Activated CD8-positive, alpha-beta T cell treated with anti-CD3 and anti-CD28 coated beads, Interleukin-2, amount 10 ng/mL, durations not matched to agents 7 days and 5 days (primary cell): ENCODE measurements at places on chromosomes 12 and 14. TPM values are rescaled to one million over a fixed set of nuclear protein-coding genes. Genes with fewer than 3 reads are reported as not detected.
A peak's percentile ranks its signal among the peaks of the same experiment; 100 is the strongest.

RAB5B gene
- 52.9 TPM for total RNA-seq

KLRC2 gene
- total RNA-seq: 1.7 TPM

GZMB gene
- total RNA-seq: 354 TPM

CEBPE gene
- total RNA-seq: 0.50 TPM

TRIM9 gene
- 0.73 TPM for total RNA-seq

ACTR10 gene
- total RNA-seq: 49.5 TPM

INHBE gene
- not detected for total RNA-seq

ACVR1B gene
- total RNA-seq: 7.8 TPM

TDRD9 gene
- 2.7 TPM for total RNA-seq

HOXC6 gene
- not detected for total RNA-seq

DNA sequence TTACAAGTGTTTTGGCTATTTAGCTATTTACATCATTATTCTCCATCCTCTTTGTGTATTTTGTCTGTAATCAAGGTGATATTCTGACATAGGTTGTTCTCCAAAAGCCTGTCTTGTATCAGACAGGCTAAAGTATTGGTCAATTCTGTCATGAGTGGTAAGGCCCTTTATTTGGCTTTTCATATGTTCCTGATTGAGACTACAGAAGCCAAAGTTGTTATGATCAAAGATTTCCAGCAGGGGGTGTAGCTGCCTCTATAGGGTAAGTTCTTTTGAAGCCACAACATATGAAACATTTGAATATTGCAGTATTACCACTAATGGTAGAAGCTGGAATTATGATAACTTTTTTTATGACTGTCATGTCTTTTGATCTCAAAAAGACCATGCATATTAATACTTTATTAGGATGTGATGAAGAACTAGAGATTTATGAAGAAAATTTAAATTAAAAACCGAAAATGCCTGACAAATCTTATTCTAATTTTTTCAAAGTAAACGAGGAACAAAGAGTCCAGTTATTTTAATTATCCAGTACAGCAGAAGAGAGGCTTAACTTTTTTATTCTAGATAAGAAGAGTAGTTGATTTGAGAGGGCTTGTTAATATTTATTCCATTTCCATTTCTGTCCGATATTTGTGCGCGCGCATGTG is 3.4 kb upstream of the ARHGAP5 start:
- peak; percentile 79 for DNase-seq

- no peak for DNase-seq
Observed at GRCh38 chr14:90575781-90576180, 179.0 kb downstream of the CALM1 start.

DNA sequence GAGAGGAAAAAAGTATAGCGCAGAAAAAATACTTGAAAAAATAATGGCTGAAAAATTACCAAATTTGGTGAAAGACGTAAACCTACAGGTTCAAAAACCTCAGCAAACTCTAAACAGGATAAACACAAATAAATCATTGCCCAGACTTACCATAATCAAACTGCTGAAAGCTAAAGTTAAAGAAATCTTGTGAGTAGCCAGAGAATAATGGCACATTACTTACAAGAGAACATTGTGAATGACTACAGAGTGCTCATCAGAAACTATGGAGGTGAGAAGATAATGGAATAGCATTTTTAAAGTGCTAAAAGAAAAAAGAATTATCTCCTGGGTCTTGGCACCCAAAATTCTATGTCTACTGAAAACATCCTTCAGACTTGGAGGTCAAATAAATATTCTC is 36.0 kb downstream of the ATF1 start:
- no peak for DNase-seq

DNA sequence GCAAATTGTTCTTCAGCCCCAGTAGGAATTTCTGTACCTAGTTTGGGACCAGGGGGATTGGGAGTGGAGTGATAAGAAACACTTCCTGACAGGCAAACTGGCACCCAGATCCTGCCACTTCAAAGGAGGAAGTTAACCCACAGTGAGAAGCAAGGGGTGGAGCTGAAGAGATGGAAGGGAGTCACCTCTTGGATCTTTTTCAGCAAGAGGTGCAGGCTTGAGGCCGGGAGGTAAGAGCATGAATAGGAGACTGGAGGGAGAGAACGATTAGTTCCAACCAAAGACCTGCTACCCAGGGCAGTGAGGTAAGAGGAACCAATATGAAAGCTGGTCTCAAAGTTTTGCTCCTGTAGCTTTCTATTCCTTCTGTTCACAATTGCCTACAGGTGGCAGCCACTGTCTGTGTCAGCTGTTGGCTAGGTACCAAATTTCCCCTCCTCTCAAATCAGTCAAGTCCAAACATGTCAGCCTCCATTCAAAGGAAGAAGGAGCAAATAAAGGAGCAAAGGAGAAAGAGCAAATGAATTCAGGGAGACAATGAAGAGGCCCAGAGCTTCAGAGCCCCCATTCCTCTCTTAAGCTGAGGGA is 14.9 kb upstream of the TAC3 start:
- peak; percentile 46 for DNase-seq

DNA sequence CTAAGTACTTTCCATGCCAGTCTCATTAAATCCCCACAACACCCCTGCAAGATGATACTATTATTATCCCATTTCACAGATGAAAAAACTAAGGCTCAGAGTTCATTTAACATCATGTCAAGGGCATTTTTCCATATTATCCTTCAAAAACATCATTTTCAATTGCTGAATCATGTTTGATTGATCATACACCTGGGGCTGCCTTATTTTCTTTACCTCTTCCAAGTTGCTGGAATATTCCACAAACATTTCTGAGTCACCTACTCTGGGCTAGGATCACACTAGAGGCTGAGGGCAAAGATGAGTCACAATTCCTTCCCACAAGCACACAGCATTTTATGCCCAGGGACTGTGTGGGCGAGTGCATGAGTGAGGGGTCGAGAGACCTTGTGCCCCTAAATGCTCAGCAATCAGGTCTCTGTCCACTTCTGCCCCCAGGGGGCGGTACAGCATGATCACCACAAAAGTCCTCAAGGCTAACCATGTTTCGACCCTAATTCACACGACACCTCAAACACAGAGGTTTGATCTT is 14.1 kb upstream of the TMEM119 start:
- DNase-seq: peak; percentile 57

GRCh38 chr12:39065455-39065854 is 160.1 kb upstream of the CPNE8 start:
- no peak for DNase-seq

- no peak for DNase-seq
Observed at GRCh38 chr12:33006106-33006505, 109.5 kb upstream of the PKP2 start.

- no peak for DNase-seq
Observed at GRCh38 chr12:96769400-96769799, 137.7 kb upstream of the NEDD1 start.

DNA sequence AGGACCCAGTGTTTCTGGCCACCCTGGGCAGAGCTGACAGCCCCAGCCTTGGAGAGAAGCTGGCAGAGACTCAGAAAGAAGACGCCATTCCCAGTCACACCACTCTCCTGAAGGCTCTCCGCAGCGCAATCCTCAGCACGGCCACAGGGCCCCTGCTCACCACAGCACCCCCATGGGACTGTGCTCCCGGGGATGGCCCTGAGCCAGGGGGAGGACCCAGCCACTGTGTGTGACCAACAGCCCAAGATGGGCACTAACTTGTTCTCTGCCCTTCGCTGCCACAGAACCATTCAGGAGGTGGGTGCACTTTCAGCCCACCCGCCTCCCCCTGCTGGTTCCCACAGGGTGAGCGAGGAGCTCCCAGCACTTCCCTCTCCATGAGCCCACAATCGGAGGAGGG is 57.1 kb downstream of the CCNK start:
- DNase-seq: no peak

DNA sequence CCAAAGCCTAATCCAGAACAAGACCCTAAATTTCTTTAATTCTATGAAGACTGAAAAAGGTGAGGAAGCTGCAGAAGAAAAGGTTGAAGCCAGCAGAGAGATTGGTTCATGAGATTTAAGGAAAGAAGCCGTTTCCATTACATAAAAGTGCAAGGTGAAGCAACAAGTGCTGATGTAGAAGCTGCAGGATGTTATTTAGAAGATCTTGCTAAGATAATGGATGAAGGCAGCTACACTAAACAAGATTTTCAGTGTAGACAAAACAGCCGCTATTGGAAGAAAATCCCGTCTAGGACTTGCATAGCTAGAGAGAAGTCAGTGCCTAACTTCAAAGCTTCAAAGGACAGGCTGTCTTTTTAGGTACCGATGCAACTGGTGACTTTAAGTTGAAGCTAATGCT is 65.4 kb upstream of the AMIGO2 start:
- no peak for DNase-seq

DNA sequence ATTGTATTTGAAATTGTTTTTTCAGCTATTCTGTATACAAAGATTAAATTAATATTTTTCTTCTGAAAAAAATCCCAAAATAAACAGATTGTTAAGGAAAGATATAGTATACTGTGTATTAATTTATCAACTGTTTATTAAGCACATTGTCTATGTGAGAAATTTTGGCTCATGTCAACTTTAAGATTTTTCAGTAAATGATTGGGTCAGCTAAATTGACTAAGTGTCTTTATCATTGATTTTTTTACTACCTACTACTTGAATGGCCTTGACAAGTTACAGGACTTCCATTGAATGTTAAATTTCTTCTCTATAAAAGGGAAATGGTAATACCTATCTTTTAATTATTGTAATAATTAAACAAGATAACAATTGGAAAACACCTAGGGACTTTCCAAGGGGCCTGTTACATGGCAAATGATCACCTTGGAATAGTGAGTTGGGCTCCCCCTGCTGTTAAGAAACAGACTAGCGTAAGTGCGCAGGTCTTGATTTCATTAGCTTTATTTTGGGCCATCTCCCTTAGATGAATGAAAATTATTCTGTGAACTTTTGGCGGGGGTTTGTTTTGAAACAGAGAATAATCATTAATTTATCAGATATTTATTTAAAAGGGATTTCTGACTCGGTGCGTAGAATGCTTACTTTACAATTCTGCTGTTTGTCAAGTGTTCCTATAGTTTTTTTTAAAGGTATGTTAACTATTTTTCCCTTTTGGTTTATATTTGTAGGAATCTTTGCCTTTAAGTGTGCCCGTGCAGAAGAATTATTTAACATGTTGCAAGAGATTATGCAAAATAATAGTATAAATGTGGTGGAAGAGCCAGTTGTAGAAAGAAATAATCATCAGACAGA is 14.5 kb upstream of the CCT2 start:
- DNase-seq: peak; percentile 63

GRCh38 chr12:11875414-11875935 is 195.3 kb upstream of the BCL2L14 start:
- no peak for DNase-seq

GRCh38 chr12:80778005-80778541 is 61.4 kb downstream of the MYF5 start:
- DNase-seq: no peak

GRCh38 chr12:55717011-55718007 is 1.5 kb downstream of the BLOC1S1 start:
- DNase-seq: no peak

GRCh38 chr14:92880851-92881250 is 42.1 kb upstream of the CHGA start:
- DNase-seq: no peak

DNA sequence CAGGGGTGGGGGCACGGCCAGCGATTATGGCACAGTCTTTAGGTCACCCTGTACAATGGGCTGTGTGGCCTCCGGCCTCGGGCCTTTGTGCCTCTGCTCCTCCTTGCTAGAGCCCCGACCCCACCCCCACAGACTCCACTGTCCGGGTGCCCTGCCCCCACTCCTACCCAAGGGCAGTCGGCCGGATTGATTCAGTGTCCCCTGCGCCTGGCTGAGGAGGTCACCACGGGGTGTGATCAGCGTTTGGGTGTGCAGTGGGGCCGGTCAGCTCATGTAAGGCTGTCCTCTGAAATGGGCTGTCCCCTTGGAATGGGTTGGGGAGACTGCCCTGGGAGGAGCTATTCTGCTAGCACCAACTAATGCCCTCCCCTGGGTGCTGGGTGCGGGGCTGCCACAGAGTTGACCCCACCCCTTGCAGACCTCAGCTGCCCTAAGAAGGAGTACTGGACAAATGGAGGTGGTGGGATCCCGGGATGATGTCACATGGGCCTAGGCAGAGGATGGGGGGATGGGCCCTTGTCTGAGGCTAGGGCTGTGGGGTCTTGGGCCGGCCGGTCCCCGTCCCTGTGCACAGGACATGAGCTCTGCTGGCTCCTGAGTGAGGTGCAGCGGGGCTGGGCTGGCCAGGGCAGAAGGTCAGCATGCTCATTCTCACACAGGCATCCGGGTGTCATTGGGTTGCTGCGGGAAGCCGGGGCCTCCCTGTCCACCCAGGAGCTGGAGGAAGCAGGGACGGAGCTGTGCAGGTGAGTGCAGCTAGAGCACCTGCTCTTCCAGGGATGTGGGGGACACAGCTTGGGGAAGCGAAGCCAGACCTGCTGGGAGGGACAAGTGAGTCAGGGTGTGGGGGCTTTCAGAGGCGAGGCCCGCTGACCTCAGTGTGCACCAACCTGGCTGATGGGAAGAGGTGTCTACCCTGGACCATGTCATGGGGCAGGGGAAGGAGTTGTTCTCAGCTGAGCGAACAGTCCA is 23.4 kb downstream of the ASPG start:
- no peak for DNase-seq

- DNase-seq: no peak
Observed at GRCh38 chr14:29756019-29756385, 171.6 kb downstream of the PRKD1 start.

GRCh38 chr14:46653031-46653755 is 1.6 kb upstream of the RPL10L start:
- no peak for DNase-seq

DNA sequence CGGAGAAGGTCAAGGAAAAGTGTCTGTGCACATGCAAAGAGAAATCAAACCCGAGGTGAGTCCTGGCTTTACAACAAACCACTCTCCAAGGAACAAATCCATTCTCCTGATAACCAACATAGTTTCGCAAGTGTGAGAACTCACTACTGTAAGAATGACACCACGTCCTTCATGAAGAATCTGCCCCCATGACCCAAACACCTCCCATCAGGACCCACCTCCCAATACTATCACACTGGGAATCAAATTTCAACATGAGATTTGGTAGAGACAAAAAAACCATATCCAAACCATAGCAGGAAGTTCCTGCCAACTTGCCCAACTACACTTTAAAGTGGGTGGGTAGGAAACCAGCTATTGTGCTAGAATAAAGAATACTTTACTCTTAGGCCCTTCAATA is 2.4 kb upstream of the ERC1 start:
- no peak for DNase-seq

- peak; percentile 44 for DNase-seq
Observed at GRCh38 chr14:57066887-57067513, 201.7 kb downstream of the EXOC5 start.

DNA sequence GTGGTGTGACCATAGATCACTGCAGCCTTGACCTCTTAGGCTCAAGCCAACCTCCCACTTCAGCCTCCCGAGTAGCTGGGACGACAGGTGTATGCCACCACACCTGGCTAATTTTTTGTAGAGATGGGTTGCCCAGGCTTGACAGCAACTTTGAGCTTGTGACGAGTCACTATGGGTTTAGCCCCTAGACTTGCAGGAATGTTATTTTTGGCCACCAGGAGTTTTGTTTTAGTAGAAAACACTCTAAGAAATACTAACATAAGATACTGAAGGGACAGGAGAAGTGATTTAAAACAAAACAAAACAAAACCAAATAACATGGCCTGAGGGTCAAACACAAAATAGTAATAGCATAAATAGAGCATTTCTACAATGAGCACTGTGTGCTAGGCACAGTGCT is 26.4 kb downstream of the SETD3 start:
- no peak for DNase-seq

GRCh38 chr12:24230061-24230701 is 280.7 kb upstream of the SOX5 start:
- DNase-seq: no peak
